CMK (cell line): ENCODE measurements at places on chromosomes 7 and 10.

- DNase-seq = no peak
Measured at GRCh38 chr7:79454361-79454960, 994 bp upstream of the MAGI2 start.

GRCh38 chr7:1458683-1459511 is at the start of gene MICALL2:
MICALL2 (minus strand) TSS chr7:1459470; CDS start chr7:1459326, 144 bp downstream.
- DNase-seq = peak; percentile 71

- DNase-seq = no peak
Measured at GRCh38 chr7:16260236-16260728, 161.1 kb downstream of the CRPPA start.

- no peak for DNase-seq
Measured at GRCh38 chr7:143953421-143953820, 1.2 kb upstream of the OR2F1 start.

DNA sequence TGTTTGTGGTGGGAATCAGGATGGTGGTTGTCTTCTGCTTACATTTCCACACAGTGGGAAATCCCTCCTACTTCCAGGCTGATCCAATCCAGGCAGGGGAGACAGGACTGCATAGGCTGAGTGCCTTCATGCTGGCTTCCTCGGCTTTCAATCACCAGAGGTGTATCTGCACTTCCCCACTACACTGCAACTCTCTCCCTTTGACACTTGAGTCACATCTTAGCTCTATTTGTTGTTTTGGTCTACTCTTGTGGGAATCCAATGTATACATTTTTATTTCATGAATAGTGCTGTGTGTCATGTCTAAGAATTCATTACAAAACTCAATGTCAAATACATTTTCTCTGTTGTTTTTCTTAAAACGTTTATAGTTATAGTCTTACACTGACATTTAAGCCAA is 735.6 kb downstream of the XPNPEP1 start:
- DNase-seq = no peak

GRCh38 chr10:51000976-51001375 is 73.3 kb upstream of the PRKG1 start:
- no peak for DNase-seq

GRCh38 chr10:15545266-15545665 is 174.2 kb upstream of the FAM171A1 start:
- no peak for DNase-seq

- no peak for DNase-seq
Measured at GRCh38 chr10:10613656-10614244, 403.9 kb upstream of the CELF2 start.

GRCh38 chr7:100632951-100633717 is 8.2 kb downstream of the TFR2 start:
- no peak for DNase-seq

DNA sequence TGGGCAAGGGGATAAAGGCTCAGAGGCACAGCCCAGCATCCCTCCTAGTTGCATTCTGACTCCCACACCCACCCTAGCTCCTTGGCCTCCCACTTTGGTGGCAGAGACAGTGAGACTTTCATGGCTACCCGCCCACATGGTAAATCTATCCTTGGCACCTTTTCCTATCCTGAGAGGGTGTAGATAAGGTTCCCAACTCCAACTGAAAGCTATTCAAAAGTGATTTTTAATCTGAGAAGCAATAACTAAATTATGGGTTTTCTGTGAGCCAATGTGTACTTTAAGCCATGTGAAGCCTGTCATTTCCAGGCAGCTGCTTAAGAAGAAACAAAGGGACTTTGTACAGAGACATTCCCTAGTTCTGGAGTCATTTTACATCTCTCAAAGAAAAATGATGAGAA is 9.1 kb downstream of the LAMB1 start:
- no peak for DNase-seq

- no peak for DNase-seq
Measured at GRCh38 chr7:115133248-115133647, 211.4 kb downstream of the MDFIC start.

DNA sequence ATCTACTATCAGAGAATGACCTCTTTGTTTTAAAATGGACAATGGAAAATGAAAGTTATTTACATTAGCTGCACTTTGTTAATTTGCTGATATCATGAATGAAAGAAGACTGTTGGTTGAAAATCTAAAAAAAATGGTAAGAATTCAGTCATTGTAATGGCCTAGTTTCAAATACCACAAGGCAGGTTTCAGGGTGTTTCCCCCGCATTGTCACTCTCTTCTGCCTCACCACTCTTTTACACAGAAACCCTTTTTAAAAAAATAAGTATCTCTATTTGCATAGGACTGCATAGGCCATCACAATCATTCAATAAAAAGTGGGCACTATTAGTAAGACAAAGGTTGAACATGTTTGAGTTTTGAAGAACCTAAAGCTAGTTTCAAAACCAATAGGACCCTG is 737.1 kb downstream of the INHBA start:
- no peak for DNase-seq

GRCh38 chr10:13067431-13067830 is 32.5 kb upstream of the OPTN start:
- no peak for DNase-seq

DNA sequence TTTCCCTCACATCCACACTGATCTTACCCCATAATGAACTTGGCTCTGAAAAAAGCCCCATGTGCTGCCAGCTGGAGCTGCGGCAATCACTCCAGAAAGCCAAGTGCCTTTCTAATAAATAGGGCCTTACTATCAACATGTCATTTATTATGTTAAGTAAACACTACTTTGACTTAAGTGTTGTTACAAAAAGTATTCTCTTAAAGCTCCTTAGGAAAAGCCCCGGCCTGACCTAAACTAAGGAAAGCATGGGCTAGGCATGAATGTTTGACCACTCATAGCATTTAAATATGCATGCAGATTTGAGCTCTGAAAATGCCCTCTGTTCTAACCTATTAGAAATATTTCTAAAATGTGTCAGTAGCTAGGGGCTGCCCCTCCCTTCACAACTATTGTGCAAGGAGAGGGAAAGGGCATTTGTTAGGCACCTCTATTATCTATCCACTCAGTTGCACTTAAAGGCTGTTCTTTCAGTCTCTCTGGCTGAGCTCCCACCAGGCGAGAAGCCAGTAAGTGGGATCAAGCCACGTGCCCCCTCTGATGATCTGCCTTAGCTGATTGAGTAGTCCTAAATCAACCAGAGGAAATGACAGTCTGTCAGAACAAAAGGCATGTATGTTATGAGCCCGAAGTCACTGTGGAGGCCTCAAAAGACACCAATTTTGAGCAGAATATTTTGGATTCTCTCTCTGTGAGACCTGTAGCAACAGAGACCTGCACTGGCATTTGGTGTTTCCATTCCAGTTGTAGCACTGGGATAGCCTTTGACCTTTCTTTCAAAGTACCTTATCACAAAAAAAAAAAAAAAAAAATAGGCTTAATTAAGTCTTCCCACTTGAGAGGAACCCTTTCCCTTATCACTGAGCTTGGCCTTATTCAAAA is 77.1 kb downstream of the ITGB8 start:
- DNase-seq = no peak

DNA sequence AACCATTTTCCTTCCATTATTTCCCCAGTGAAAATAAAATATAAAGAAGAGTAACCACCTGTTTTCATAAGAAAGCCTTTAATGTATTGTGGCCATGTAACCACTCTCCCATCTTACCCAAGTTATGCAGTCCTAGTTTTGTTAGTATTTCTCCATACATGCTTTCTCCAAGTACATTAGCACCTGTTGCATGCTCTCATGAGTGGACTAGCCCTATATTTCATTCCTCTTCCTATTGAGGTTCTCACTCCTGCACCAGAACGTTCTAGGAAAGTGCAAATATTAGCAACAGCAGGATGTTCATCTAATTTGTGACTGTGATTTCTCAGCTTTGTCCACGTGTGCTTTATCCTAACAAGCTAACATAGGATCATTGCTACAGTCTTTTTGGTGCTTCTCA is 155.1 kb upstream of the NPVF start:
- DNase-seq = no peak

- no peak for DNase-seq
Measured at GRCh38 chr10:29434111-29434510, 145.2 kb downstream of the LYZL1 start.
